ENCODE measurements at places on chromosomes 3 and 15.

DNA sequence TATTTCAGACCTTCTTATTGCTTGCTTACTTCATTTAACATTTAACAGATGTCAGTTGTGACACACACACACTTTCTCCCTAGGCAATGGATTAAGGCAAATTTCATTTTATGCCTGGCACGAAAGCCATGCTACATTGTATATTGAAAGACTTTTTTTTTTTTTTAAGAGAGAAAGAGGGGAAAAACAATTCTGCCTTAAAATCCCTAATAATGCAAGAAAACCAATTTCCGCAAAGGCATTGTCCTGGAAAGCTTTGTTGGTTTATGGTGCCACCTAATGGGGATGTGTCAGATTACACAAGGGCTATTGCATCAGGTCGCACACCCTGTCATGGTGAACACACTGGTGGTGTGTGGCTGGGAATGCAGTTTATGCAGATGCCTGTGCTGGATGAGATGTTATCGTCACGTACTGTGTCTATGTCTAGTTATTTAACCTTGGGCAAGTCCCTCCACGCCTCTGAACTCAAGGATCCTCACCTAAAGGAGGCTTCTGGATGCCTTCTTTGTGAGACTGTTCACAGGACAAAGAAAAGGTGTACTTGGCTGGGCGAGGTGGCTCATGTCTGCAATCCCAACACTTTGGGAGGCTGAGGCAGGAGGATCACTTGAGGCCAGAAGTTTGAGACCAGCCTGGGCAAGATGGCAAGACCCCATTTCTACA is 37.3 kb upstream of the RFTN1 start:
- DNase-seq = peak; percentile 76

GRCh38 chr3:127196466-127197299 is 3.8 kb downstream of the PRR23E start:
- DNase-seq = no peak

DNA sequence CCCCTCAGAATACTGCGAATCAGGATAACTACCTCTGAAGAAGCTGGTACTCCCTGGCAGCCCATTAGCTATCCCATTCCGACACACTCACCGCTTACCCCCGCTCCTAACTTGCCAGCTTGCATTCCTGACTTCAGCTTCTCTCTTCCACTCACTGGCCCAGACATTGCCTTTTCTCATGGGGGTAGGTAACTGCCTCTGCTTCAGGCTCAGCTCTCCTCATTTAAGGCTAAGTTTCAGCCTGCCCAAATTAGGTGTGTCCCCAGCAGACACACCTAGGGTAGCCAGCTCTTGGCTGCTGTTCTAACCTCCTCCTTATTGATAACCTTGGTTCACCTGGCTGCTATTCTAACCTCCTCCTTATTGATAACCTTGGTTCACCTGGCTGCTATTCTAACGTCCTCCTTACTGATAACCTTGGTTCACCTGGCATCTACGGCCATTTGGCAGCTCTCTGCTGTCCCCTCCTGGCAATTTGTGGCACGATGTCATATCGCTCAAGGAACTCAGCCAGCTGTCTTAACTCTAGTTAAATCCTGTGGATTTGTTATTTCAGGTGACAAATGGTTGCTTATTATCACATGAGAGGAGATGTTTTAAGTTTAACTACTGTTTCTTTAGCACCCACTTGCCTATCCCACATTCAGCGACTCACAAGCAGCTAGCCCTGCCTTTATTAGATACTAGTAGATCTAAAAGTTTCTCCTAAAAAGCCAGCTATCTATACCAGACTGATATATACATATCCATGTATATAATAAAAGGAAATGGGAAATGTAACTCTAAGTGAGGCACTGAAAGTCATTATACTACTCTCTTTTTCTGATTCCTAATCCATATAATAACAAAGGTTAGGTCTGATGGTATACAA is 106.5 kb upstream of the ACP3 start:
- no peak for DNase-seq

DNA sequence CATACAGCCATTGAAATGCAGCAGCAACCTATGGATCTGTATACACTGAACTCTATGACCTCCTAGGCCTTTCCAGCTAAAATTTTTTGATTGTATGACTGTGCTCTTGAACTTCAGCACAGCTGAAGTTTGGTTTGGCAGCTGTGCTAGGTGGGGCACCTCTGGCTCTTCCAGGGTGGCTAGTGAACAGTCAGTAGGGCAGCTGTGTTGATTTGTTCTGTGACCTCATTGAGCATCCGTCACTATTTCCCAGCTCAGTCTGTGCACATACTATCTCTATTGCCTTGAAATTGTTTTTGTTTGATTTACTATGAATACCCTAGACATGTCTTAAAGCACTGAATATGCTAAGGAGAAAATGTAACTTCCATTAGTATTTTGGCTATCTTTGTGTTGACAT is 363.2 kb upstream of the NAALADL2 start:
- no peak for DNase-seq

DNA sequence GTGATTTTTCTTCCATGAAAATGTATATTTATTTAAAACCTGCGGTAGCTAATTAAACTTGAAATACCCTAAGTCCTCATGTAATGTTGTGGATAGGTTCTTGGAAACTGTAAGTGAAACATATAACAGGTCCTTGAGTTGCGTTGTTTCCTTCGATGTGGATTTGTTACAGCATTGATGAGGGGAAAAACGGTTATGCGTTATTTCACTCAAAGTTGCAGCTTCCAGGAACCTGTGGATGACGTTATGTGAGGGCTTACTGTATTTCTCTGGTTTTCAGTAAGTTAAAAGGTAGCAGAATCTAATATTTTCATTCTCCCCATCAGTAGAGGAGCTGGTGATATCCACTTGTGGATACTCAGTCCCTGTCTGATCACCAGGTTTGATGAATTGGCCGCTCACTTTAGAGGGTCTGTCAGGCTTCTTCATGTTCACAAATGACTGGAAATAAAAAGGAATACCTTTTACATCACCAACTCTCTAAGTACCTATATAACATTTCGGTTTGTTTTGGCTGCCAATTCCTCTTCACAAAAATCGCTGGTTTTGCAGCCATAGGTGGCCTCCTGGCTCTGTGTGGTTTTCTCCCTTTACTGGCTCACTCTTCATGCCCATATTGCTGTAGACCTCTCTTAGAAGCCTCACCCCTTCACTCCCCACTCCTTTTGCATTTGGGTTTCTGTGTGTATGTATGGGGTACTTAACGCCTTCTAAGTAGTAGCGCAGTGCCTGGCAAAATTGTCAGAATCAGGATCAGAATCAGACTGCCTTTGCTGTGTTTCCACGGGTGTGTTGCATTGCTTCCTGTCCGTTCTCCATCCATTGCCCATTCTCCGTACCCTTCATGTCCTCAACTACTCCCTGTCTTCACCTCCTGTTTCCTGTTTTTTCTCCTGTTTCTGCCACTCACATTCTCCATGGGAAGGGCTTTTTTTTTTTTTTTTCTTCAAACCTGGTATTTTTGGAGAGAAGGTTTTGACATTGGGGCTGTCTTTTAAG is 112.6 kb downstream of the FNDC3B start:
- no peak for DNase-seq

DNA sequence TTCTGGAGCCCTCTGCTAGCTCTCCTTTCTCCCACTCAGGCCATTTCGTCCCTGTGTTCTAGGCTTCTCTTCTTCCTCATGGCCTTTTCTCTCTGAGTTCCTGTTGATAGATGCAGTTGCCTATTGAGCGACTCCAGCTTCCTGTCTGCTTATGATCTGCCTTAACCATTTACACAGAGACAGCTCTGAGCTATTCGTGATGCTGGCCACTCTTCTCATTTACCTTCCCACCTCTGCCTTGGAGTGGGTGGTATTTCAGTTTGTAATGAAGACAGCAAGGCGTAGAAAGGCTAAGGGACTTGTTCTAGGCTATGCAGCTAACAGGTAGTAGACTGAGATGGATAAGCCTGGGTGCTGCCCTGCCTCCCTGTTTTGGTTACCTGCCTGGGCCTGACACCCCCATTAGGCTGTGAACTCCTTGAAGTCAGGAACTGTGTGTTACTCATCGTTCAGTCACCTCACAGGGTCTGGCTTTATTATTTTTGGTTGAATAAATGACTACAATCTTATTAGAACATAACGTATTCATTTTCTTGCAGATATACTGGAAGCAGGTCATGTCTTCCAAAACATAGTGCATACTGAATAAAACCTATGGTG is 12.6 kb upstream of the ZBTB47 start:
- DNase-seq = no peak

DNA sequence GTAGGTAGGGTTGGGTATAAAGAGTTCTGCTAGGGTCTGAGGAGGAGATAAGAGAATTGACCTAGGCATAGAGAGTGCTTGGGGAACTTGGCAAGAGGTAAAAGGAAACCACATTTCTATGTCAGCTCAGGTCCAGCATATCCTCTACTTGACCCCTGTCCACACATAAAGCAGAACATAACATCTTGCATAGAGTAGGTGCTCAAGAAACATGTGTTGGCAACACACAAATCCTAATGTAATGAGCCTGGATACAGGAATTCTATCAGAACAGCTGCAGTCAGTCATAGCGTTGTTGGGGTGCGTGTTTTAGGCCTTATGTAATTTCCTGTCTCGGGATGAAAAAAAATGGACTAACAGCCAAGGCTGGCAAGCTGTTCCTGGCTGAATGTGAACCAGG is 35.0 kb upstream of the PLCL2 start:
- DNase-seq = no peak

GRCh38 chr3:123088387-123088786 is 21.6 kb downstream of the PDIA5 start:
- DNase-seq = no peak

DNA sequence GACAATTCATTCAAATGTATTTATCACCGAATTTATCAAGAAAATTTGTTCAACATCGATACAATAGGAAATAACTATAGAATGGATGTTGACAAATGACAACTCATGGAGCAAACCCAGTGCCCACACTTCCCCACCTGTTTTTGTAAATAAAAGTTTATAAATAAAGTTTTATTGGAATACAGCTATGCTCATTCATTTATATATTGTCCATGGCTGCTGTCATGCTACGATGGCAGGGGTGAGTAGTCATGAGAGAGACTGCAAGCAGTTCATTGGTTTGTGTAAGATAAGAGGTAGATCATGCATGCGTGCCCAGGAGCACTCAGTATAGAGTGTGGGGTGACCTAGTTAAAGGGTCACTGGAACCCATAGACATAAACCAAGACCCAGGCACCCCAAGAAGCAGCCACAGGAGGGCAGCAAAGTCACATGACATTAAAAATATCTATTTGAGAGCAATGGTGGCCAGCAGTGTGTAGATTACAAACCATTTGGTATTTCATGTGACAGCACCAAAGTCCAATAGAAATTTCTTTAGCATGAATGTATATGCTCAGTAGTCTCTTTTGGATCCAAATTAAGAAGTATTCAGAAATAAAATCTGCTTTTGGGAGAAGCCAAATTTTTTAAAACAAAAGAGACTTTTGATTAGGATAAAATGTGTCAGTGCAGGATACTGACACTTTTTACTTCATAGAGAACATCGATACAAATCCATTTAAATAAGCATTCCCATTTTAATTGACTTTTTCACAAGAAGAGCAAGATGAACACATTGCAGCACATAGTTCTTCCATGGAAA is 794.8 kb downstream of the MCTP2 start:
- no peak for DNase-seq

DNA sequence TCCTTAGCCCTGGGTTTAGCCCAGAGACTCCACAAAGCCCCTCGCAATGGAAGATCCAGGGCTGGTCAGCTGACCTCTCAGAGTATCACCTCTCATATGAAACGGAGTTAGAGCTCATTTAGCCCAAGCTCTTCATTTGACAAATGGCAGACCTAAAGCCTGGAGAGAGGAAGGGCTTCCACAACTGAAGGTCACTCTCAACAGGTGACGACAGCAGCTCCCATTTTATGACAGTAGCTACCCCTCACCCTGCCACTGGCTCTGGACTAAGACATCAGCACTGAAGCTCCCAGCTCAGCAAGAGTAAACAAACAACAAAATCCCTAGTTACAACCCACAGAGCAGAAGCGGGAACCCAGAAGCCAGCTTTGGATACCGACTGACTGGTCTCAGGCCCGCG is 33.7 kb downstream of the TLE3 start:
- DNase-seq = no peak

DNA sequence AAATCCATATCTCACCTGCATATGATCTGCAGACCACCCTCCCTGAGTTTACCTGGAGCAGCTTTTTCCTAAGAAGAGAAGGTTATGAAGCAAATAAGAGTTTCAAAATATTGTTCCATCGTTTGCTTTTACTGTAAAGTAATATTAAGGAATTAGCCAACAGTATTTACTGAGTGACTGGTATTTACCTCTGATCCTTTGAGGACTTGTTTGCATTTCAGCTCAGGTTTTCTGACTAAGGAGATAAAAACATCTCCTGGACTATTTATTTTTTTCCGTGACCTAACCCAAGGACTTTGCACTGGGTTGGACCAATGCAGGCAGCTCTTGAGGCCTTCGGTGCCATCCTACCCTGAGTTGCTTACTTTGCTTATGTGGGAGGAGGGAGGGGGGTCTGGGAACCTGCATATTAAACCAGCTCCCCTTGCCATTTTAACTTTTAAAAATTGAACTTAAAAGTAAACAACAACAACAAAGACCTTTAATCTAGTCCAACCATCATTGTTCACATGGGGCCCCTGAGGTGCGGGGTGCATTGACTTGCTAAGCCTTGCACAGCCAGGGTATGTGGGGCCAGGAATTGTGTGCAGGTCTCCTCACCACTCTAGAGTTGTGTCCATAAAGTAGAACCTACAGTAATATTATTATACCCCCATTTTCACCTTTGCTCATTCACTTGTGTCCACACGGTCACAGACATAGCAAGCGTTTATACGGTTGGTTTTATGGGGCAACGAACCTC is 39.3 kb downstream of the TRAK1 start:
- DNase-seq = no peak

DNA sequence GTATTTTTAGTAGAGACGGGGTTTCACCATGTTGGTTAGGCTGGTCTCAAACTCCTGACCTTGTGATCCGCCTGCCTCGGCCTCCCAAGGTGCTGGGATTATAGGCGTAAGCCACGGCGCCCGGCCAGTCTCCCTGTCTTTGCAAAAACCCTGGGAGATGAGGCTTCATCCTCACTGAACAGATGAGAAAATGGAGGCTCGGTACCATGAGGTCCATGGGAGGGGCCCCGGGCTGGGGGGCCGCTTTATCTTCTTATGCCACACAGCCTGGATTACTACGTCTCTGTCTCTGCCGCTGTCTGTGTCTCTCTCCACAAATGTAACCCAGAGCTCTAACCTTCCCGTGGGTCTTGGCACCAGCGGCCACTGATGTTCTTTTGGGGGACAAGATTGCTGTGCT is 39.1 kb downstream of the ABTB1 start:
- DNase-seq = no peak

- DNase-seq = no peak
These were observed 68.0 kb upstream of the ONECUT1 start for GRCh38 chr15:52857937-52858781.

GRCh38 chr3:52752045-52752660 is 18.6 kb downstream of the NEK4 start:
- no peak for DNase-seq

DNA sequence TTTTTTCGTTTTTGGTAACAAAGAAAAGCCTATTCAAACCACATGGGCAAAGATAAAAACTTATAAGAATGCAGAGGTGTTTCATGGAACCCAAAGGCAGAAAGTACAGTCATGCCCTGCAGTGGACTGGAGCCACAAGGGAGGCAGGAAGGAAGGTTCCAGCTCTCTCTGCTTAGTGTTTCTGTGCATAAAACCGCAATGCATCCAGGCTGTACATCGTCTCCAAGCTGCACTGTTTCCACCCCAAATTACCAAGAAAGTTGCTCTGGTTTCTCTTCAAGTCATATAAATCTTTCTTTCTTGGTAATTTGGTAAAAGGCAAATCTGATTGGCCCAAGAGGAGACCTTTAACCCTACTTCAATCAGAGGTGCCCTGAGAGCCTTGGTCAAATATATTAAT is 15.8 kb downstream of the TRAT1 start:
- no peak for DNase-seq

GRCh38 chr3:113536627-113537101 is 4.3 kb downstream of the SIDT1 start:
- DNase-seq = no peak

Measured in activated CD8-positive, alpha-beta memory T cell treated with anti-CD3 and anti-CD28 coated beads, Interleukin-2, amount 50 U/mL, for 48 hours (primary cell).